ENCODE measurements at places on chromosomes 7 and 10.

DNA sequence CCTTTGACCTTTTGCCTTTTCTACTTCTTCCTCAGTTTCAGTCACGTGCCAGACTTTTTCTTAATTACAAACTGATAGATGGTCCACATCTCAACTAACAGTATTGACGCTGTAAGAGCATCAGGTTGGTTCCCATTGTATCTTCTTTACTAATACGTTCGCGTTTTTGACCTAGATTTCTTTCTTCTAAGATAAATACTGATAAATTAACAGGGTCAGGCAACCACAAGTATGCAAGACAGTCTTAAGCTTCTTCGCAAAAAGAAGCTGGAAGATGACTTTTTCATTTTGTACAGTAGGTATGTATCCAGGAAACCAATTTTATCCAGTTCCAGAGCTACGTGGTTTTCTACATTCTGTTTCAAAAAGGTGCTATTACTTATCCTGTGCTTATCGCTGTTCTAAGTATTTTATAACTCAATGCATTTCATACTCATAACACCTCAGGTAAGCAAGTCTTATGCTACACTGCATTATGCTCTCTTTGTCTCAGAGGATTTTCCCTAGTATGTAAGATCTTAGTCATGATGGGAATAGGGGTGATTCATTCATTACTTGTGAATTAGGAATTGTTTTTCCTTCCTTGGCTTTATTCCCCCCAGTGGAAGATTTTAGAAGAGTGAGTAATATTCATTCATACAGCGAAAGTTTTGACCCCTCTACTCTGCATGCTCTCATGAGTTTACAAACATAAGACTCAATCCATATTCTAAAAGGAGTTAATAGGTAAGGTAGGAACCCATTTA is 955 bp downstream of the DUS4L start:
- no peak for DNase-seq

GRCh38 chr10:12022580-12023257 is 19.9 kb downstream of the UPF2 start:
- no peak for DNase-seq

GRCh38 chr7:131244259-131244852 is 83.3 kb upstream of the MKLN1 start:
- no peak for DNase-seq

- no peak for DNase-seq
These were observed 232.9 kb upstream of the NPY start for GRCh38 chr7:24050991-24051560.

Measured in stimulated activated CD8-positive, alpha-beta memory T cell treated with anti-CD3 and anti-CD28 coated beads, Interleukin-7, amount 100 ng/mL, for 1 hour (primary cell).